ENCODE measurements at places on chromosomes 3 and 15.

DNA sequence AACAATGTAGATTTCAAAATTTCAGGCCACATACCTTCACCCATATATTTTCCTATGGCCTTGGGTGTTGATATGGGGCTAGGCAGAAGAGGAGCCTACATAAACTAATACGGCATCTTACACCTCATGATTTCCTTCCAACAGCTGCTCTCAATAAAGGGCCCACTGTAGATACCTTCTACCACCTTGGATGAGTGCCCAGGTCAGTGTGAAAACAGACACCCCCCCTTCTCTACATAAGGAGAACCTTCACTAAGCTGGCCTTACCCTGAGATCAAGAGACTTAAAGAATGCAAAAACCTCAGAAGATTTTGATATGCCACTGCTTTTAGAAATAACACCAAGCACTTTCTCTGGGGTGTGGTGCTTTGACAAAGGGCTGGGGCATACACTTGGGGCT is 42.7 kb downstream of the SH3BP5 start:
- no peak for DNase-seq

DNA sequence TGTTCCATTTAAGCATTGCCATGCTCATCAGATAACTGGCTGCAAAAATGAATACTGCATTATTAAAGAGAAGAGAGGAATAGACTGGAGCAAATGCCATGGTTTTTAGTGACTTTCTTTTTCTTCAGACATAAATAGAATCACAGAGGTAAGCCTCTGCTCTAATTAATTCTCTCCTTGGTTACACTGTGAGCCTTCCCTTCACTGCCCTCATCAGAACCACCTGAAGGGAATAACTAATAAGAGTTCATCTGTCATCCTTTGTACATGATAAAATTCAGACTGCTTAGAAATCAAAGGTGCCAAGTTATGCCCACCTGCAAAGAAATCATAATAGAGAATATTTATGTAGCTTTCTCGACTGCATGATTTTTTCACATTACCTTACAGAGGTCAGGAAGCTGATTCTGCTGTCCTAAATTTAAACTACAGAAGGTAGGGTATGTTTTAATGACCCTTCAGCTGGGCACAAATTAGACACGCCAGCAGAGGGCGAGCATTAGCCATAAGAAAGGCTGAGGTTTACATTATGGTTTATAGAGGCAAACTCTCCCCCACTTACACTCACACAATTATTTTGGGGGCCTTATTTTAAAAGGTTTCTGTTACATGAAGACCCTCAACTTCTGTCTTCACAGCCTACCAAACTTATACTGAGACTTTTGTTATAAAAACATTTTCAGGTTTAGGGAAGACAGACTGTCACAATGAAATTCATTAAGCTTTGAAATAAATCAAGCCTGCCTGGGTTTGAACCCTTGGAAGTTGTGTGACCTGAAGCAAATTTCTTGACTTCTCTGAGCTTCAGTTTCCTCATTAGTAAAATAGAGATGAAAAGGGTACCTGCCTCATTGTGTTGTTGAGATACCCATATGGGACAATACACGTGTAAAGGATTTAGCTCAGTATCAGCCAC is 15.3 kb upstream of the UNC13C start:
- DNase-seq, result no peak

GRCh38 chr3:176739159-176739558 is 458.1 kb downstream of the TBL1XR1 start:
- DNase-seq, result no peak

- no peak for DNase-seq
Measured at GRCh38 chr15:33093222-33093621, 101.3 kb downstream of the FMN1 start.

DNA sequence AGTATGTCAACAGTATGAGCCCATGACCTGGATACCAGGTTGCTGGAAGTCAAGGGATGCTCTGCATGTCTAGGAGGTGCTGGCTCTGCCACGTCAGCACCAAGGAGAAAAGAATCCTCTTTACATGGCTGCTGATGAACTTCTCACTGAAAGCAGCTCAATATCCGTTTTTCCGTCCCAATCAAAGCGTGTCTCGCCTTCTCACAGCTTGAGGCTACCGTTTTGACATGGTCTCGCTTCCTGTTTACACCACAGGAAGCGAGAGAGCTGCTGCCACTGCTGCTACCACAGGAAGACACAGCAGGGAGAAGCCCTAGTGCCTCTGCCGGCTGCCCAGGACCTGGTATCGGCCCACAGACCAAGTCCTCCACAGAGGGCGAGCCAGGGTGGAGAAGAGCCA is 27.3 kb downstream of the STARD5 start:
- no peak for DNase-seq

DNA sequence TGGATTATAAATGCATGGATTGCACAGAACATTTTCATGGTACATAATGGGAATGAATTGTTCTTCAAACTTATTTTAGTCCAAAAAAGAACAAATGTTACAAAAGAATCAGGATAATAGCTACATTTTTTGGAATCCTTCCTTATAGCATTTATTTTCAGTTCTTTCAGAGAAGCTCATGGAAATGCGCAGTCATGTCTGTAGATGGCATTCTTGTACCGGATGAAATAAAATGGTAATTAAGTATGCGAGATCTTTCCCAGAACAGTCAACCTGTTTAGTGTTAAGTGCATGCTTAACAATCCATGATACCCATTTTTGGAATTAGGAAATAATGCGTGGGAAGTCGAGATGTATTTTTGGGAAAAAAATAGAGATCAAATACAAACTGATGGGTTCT is 38.2 kb upstream of the GOLGA8B start:
- no peak for DNase-seq

GRCh38 chr15:55897560-55898336 is 95.7 kb downstream of the NEDD4 start:
- DNase-seq, result no peak

DNA sequence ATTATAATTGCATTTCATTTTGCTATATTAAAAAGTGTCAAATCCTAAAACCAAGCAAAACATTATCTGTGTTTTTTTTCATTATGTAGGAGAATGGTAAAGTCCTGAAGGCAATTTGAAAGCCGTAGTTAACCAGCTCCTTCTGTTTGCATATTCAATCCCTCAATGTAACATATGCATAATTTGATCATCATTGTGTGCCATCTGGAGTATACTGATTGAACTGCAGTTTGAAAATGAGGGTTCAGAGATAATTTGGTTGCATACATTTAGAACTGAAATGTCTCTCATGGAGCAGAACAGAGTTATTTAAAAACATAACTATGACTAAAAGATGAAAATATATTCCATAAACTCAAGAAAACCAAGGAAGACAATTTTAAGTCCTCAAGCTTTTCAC is 518.6 kb downstream of the GBE1 start:
- no peak for DNase-seq

DNA sequence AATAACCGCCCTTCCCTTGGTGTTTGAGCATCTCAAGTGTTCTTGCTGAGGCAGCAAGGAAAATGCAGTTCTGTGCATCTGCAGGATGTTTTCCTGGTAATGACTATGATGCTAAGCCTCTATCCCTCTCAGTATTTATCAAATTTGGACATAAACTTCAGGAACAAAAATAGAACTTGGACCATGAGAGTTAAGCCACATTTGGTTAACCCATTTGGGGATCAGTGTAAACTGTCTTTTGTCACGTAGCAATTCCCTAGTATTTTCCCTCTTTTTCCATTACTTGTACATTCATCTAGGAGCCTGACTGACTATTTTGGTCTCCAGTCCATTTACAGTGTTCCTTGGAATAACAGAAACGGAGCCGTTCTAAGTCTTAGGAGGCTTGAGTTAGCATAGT is 250.8 kb downstream of the RBMS3 start:
- DNase-seq, result no peak

- peak; percentile 65 for DNase-seq
Measured at GRCh38 chr15:71237456-71238188, 122.4 kb downstream of the THSD4 start.

GRCh38 chr15:101267320-101268104 is 9.8 kb downstream of the SELENOS start:
- no peak for DNase-seq

- no peak for DNase-seq
Measured at GRCh38 chr3:124206225-124207055, 214.5 kb upstream of the ROPN1 start.

GRCh38 chr15:50815958-50816590 is 50.6 kb upstream of the SPPL2A start:
- DNase-seq, result no peak

GRCh38 chr15:52369030-52369429 is 73.4 kb upstream of the MYO5C start:
- no peak for DNase-seq

DNA sequence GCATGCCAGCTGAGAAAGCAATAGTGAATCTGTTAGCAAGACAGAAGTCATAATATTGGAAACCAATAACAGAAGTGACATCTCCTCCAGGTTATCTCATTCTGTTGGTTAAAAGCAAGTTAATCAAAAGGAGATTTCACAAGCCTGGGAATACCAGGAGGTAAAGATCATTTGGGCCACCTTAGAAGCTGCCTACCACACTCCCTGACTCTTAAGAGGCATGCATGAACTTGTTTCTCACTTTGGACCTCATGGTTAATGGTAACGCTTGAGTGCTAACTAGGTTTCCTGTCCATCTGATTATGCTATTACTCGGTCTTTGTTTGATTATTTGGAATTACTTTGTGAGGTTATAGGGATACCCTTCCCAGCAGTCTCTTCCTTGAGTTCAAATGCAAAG is 650.8 kb upstream of the SGO1 start:
- no peak for DNase-seq

GRCh38 chr3:139764936-139765335 is 87.2 kb upstream of the NMNAT3 start:
- no peak for DNase-seq

DNA sequence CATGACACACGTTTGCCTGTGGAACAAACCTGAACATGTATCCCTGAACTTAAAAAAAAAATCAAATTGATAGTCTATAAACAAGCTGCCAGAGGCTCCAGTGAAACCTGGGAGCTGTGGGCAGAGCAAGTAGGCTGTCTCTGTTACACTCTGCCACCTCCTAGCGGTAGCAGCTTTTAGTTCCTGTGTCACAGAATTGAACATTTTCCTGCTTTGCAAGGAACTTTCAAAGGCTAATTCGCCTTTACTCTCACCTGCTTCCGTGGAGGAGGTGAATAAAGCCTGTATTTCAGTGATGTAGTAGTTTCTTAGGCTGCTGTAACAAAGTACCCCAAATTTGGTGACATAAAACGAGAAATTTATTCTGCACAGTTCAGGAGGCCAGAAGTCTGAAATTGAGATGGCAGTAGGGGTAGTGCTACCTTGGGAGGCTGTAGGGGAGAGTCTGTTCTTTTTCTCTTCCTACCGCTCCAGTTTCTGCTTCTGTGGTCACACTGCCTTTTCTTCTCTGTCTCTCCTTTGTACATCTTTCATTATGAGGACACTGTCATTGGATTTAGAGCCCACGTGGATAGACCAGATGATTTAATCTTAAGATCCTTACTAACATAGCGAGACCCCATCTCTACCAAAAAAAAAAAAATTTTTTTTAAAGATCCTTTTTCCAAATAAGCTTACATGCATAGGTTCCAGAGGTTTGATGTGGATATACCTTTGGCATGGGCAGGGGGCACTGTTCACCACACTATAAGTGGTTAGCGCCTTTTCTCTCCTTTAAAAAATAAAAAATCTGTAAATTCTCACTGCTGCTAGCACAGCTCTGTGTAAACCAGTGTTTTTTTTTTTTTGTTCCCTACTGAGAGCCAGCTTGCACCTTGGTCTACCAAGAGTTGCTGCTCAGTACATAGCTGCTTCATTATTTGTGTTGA is 25.3 kb downstream of the FBXO22 start:
- DNase-seq, result no peak

- DNase-seq, result no peak
Measured at GRCh38 chr3:47047069-47047468, 67.6 kb downstream of the NBEAL2 start.
